H54 (cell line): ENCODE measurements at places on chromosomes 7 and 10.

- no peak for DNase-seq
Measured at GRCh38 chr10:73773152-73773879, 8.5 kb upstream of the CHCHD1 start.

DNA sequence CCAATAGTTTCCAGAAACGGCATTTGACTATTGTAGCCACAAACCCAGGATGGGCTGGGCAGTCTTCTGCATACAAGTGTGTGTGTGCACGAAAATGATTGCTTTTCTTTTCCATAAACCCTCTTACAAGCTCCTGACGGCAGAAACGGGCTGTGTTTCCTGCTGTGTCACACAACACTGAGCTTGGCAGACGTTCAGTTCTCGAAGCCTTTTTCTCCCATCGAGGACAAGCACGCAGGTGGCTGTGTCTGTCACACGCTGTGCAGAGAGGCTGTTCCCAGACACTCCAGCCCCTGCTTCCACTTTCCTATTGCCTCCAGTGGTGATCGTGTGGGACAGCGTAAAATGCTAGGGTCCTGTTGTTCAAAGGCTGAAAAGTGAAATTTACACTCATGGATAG is 32.1 kb downstream of the RBAK start:
- DNase-seq, result no peak

DNA sequence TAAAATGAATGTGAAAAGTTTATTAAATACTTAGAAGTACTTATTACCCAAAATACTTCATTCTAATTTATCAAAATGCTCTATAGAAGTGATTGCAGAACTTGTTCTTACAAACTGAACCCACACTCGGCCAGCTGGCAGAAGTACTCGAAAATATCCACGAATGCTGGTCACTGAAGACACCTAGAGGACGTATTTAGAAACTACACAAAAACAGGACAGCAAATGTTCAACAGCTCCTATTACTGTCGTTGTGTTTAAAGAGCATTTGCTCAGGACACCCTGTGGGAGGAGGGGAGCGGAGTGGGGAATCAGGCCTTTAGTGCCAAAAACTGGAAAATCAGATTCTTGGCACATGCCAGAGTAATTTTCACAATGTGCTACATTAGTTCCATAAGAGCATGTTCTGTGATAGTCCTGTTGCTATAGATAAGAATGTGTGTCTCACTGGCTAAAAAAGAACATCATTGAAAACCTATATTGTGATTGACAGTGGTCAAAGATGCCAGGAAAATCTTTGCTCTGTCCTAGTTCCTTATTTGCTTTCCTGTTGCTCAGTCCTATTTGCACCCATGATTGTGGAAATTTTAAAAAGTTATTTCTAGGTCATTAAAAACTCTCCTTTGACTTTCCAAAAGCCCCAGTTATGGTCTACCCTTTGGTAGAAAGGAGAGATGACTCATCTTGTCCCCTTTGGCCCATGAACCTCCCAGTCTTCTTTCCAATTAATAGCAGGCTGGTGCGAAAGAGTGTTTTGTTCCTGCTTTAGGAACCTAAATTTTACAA is 49.0 kb upstream of the NRBF2 start:
- DNase-seq, result peak; percentile 50

DNA sequence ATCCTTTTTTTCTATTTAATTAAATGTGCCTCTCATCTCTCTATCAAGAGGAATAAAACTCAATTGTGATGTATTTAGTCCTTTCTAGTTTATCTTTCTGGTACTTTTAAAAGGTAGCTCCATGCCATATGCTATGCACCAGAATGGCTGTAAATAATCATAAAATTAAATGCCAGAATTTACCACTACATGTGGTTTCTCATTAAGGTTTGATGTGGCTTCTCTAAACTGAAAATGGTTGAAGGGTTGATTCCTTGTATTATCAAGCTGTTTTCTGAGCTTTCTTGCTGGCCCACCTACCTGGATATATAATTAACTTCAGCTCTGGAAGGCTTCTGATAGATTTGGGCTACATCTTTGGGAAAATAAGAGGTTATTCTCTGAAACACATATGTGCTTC is 171.9 kb upstream of the RHOBTB1 start:
- DNase-seq, result no peak

GRCh38 chr10:25639646-25640045 is 294.4 kb upstream of the MYO3A start:
- DNase-seq, result no peak

- no peak for DNase-seq
Measured at GRCh38 chr10:74244097-74244685, 93.2 kb downstream of the ADK start.

GRCh38 chr10:97673736-97674525 is 13.1 kb downstream of the AVPI1 start:
- DNase-seq, result peak; percentile 66

GRCh38 chr7:98369726-98370125 is 31.2 kb downstream of the BAIAP2L1 start:
- no peak for DNase-seq

GRCh38 chr10:36351159-36351558 is 709.1 kb upstream of the FZD8 start:
- DNase-seq, result no peak

DNA sequence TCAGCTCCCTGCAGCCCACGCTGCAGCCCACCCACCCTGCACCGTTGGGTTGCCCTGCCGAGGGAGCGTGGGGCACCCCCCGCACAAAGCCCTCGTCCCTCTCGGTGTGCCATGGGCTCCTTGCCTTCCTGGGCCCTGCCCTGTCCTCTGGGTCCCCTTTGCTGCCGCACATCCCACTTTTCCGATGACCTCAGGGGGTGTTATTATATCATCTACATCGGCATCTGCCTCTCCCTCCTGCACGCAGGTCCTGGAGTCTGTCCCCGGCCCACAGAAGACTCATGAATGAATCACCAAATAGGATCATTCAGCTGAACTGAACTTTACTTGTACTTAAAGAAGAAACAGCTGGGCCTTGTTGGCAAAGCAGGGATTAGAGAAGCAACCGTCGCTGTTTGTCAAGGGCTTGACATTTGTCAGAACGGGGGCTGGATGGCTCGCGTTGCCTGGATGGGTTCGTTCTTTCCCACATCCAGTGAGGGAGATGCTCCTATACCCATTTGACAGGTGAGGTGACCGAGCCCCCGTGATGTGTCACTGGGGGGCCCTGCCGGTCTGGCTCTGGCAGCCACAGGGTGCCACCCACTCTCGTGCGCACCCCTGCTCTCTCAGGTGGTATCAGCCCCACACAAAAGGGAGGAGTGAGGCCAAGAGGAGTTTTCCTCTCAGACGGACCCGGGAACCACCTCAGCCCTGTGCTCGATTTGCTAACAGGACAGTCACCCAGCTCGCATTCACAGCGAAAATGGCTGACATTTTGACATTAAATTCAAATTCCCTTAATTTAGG is 58.6 kb upstream of the EBF3 start:
- DNase-seq, result peak; percentile 75

DNA sequence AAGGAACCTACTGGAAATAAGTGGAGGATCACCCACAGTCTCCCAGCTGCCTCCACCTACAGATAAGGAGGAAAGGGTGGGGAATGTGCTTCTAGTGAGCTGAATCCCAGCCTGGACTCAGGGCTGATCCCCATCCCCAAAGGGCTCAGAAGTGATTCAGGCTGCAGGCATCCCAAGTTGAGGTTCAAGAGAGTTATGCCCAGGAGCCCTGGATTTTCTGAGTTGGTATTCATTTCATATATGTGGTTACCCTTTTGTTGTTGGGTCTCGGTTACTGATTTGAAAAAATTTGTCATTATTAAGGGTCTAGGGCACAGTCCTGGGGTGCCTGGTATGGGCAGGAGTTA is 30.0 kb upstream of the SRGN start:
- DNase-seq, result peak; percentile 80

- DNase-seq, result no peak
Measured at GRCh38 chr10:14748441-14748840, 26.3 kb downstream of the FAM107B start.

- no peak for DNase-seq
Measured at GRCh38 chr10:586151-586550, 103.3 kb downstream of the DIP2C start.

DNA sequence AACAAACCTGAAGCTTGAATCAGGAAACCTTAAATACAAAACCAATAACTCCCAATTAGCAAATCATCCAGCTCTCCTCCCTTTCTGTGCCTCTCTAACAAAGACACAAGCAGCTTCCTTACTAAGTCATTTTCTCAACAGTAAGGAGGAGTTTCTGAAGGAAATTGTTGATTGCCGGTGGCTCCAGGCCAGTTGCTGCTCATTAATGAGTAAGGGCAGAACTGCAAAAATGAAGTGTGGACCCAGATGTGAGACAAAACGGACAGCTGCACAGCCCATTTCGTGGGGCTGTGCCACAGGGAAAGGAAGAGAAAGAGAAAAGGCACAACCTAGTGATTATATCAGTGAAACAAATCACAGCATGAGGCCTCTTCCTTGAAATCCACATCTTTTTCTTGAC is 42.8 kb upstream of the RHOBTB1 start:
- DNase-seq, result no peak

DNA sequence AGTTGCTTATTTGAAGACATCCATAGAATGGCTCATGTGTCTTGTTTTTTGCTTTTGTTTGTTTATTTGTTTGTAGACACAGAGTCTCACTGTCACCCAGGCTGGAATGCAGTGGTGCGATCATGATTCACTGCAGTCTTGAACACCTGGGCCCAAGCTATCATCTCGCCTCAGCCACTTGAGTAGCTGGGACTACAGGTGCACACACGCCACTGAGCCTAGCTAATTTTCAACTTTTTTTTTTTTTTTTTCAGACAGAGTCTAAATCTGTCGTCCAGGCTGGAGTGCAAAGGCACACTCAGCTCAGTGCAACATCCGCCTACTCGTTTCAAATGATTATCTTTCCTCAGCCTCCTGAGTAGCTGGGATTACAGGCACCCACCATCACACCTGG is 83.3 kb upstream of the KLF6 start:
- DNase-seq, result no peak

DNA sequence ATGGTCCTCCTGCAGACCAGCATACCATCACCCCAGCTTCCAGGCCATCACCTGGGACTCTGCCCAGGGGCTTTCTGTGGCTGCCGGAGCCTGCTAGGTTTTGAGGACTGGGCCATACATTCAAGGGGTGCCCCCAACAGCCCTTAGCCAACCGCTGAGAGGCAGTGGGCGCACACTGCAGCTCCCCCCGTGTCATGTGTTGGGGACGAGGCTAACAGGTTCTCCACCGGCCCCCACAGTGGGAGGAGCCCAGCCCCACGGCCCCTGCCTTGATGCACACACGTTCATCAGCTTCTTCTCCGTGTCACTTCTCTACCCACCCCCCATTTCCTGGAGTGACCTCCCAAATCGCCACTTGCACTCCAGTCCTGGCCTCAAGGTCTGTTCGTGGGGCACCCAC is 543.2 kb upstream of the FOXK1 start:
- DNase-seq, result no peak

- no peak for DNase-seq
Measured at GRCh38 chr10:130074639-130075038, 36.0 kb downstream of the C10orf143 start.
